ENCODE measurements at places on chromosomes 11 and 22.

GRCh38 chr22:50485221-50486131 is 1.2 kb upstream of the MIOX start:
- DNase-seq, result peak; percentile 97

DNA sequence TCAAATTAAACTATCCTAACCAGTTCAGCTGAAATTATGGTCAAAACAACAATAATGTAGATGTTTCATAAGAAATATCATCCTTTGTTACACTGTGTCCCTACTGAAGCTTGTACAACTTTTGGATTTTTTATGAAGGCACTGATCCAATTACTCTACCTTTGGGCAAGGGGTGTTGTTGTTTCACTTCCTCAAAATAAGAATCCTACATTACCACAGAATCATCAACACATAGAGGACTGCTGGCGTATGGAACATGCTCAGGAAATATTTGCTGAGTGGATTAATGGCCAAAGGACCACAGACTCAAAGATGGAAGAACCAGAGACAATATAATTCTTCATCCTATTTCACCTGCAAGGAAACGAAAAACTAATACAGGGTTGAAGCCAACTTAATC is 907.5 kb upstream of the CCDC90B start:
- DNase-seq, result no peak

GRCh38 chr11:102408339-102408738 is 44.2 kb downstream of the TMEM123 start:
- DNase-seq, result no peak

DNA sequence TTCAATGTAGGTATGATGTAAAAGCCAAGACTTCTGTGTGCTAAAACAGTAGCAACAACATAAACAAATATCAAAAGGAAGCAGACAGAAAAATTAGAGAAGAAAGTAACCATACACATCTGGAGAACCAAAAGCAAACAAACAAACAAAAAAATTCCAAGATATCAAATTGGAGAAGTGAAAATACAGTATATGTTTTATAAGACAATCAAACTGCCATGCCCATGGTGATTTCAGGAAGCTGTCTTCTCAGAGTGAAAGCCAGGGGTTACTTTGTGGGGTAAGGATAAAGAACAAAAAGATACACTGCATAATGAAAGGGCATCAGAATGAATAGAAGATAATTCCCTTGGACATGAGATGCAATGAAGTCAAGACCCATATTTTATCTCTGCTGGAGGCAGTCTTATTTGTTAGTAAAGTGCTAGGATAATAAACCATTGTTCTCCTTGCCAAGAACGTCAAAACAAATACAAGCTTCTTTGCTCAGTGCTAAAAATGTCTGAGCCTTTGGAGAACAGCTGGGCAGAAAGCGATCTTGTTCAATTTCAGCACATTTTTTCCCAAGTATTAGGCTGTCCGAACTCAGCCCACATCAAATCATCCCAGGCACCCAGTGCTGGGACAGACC is 38.1 kb upstream of the LDLRAD3 start:
- no peak for DNase-seq

DNA sequence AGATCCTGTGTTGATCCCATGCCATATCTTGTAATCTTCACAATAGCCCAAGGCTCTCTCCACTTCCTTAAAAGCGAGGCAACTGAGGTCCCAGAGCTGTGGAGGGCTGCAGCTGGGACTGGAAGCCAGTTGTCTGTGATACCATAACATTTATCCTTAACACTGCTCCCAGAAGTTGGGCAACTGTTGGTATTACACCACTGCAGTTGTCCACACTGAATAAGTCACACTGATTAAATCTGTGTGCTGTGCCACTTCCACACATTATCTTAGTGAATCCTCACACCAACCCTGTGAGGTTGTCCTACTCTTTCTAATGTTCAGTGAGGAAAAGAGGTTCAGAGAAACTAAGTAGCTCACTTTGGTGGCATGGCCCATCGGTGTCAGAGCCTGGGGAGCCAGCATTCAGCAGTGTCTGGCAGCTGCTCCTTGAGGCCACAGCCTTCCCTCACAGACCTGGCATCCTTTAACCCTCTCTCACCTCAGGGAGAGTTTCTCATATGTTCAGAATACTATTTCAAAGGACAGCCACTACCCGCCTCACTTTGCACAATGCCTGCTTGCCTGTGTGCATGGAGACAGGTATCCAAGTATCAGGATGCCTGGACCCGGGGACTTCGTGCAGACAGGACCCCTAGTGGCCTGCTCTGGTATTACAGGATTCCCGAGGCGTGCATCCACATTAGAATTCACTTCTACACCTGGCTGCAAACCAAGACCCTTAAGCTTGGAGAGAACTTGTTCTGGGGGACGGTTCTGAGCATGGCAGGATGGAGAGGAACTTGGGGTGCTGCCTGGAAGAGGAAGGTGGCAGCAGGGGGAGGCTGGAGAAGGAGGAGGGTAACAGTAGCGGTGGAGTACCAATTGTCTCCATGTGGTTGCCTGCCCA is 221.9 kb upstream of the TBCEL start:
- DNase-seq, result peak; percentile 67

DNA sequence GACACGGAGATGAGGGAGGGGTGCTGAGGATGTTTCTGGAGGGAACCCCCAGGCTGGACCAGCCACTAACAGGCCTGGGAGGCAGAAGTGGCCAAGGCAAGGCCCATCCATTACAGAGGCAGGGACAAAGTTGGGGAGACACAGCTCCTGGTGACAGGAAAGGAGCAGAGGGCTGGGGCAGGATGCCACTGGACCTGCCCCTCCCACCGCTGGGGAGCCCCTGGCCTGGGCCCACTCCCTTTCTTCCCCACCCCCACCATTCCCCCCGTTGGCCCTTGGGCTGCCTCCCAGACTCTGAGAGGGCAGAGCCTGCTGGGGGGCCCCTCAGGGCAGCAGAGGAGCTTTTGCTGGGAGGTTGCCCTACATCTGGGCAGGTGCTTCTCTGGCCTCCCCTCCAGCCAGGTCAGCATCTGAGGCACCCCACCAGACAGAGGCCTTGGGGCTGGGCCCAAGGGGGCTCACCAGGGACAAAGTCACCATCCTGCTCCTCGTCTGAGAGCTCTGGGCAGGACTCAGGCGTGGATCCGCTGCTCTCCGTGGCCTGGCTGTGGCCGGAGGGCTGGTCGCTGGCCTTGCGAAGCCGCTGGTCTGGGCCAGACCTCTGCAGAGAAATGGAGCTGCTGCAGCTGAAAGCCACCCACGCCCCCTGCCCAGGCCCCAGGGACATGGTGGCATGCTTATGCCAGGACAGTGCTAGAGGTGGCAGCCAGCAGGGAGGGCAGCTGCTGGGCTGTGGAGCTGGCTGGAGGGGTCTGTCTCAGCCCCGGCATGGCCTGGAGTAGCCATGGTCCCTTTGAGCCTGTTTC is 33.1 kb upstream of the CARS1 start:
- DNase-seq, result peak; percentile 72

GRCh38 chr11:97557399-97557798 is 1167.6 kb downstream of the JRKL start:
- DNase-seq, result no peak

DNA sequence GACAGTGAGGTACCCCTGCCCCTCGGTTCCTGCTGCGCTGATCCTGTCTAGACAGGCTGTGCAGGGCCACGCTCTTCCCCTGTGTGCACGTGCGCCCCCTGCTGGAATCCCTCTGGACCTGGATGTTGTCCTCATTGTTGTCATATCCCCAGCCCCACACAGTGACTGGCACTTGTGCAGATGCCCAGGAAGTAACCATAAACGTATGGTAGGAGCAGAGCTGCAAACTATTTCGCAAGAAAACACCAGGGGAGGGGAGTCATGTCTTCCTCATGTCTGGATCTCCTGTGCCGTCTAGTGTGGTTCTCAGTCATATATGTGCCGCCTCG is 114.7 kb downstream of the CRYBB2 start:
- peak; percentile 39 for DNase-seq

DNA sequence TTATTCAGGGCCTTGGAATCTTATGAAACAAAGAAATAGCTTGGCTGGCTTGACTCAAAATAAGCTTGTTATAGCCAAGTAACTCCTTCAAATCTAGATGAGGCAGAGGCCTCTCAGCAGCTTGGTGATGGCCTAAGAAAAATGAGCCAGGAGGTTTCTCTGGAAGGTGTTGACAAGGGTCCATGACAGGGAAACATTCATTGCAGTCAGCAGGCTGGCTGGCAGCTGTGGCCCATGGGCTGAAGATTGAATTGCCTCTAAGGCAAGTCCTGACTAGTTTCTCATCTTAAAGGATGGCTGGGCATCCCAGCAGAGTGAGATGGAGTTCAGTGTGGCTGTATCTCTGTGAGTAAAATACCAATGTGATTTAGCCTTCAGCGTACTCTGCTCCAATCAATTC is 441.0 kb downstream of the NELL1 start:
- no peak for DNase-seq

DNA sequence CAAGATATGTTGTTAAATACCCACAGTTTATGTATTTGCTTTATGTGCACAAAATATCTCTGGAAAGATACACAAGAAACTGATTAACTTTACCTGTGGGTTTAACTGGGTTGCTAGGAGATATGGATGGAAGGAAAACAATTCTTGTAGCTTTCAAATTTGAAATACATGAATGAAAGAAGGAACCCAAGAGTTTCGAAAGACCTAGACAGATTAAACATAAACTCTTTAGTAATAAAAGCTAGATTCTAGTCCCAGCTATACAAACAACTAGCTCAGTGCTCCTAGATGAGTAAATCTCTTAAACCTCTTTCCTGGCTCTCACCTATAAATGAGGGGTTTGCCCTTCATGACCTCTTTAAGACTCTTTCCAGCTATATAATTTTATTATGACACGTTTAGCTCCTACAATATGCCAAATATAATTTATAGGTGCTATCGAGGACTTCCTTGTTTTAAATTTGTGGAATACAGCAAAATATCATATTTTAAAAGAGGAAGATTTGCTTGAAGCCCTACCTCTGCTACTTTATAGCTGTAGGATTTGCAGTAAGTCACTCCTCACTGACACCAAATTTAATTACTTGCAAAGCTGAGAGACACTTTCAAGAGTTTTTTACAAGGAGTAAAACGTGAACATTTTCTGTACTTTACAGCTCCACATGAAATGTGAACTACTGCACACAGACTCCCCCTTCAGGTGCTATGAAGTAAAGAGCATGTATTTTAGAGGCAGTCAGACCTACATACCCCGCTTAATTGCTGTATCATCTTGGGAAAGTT is 50.7 kb downstream of the RRAS2 start:
- DNase-seq, result no peak

DNA sequence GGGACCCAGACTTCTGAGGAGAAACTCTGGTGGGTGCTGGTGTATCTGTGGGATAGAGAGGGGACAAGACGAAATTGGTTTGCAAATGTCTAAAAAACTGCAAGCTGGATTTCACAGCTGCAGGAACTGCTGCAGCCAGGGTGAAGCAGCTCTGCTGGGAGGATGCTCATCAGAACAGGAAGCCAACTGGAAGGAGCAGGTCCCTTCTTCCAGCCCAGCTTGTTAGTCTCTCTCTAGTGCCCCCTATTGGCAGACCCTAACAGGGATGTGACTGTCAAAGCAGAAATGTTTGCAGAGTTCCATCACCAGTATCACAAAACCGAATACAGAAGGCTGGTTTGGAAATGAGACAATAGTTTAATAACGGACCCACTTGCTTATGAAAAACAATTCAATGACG is 74.8 kb upstream of the SLC22A12 start:
- no peak for DNase-seq

DNA sequence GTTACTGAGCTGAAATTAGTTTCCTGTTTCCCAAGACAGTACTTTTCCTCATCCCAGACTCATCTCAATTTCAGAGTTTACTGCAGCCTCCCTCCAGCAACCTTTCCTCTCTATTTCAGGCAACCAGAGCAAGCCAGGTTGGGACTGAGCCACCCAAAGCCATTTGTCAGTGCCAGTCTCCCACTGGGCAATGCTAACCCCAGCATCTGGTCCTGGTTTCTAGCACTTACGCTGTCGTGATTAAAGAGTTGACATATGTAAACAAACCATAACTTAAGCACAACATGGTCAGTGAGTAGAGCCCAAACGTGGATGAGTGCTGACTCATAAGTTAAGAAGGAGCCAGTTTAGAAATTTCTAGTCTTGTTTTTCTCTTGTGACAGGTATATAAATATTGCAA is 119.6 kb upstream of the BLID start:
- DNase-seq, result peak; percentile 65

DNA sequence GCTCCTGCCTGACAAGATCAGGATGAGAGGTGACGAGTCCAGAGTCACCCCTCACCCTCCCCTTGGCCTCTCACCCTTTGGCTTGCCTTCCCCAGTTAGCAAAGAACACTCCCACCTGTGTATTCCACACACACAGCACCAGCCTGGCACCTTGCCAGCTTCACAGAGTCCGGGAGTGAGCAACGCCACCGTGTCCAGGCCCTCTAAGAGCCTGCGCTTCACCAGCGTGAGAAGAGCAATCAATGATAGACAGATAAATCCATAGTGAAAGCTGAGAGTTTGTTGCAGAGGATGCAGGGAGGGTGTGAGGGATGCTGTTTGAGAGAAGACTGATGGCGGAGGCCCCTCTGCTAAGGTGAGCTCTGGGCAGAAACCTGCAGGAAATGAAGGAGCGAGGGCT is 404.5 kb downstream of the LARGE1 start:
- DNase-seq, result no peak

DNA sequence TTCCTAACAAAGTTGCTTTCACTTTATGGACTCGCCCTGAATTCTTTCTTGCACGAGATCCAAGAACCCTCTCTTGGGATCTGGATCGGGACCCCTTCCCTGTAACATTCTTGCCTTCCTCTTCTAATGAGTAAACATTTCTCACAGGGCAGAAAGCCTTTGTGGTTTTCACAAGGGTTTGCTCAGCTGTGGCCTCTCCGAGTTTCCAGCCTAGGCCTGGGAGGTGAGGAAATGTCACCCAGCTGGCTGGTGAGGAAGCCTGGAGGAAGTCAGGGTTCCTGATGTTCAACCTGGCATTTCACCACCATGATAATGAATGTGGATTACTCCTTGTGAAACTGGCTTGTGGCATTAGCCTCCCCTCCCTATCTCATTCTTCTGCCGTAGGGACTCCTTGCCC is 224.9 kb downstream of the DSCAML1 start:
- DNase-seq, result no peak

DNA sequence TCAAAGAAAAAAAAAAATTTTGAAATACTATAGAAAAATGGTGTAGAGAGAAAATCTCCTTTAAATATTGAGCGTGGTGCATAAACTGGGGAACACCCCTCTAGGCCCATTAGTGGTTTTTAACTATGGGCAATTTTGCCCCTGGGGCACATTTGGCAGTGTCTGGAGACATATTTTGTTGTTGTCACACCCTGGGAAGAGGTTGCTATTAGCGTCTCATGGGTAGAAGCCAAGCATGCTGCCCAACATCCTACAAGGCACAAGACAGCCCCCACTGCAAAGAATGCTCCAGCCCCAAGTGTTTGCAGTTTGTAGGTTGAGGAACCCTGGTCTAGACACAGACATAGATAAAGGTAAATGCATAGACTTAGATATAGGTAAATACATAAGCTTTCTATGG is 92.6 kb downstream of the KIAA1671 start:
- no peak for DNase-seq

GRCh38 chr11:19546325-19546724 is 166.3 kb upstream of the NAV2 start:
- DNase-seq, result no peak

- no peak for DNase-seq
Observed at GRCh38 chr11:35815556-35816315, 128.1 kb upstream of the LDLRAD3 start.
